Caco-2 (cell line): ENCODE measurements at places on chromosomes 4 and X. TPM values are rescaled to one million over a fixed set of nuclear protein-coding genes. Genes with fewer than 3 reads are reported as not detected.

Gene RGN
- 32.9 and 36.2 TPM in 2 replicates for total RNA-seq

Gene LGI2
- total RNA-seq = 7.5 and 8.3 TPM in 2 replicates

Gene GPC3
- total RNA-seq = 233 and 266 TPM in 2 replicates

Gene SLC38A5
- 0.95 TPM in 1 of 2 replicates, not detected in the other for total RNA-seq

Gene SRPX
- 1.7 and 2.2 TPM in 2 replicates for total RNA-seq

Gene PAGE4
- total RNA-seq = 22.4 and 31.2 TPM in 2 replicates

Gene MAB21L2
- total RNA-seq = not detected in 2 replicates

Gene AKAP17A
- 39.9 and 42.2 TPM in 2 replicates for total RNA-seq
